ENCODE measurements at places on chromosomes 7 and 10. TPM values are rescaled to one million over a fixed set of nuclear protein-coding genes. Genes with fewer than 3 reads are reported as not detected.

Gene TFEC
- total RNA-seq, result 0.89 TPM

Gene COPG2
- total RNA-seq, result 18.1 TPM

Gene SLIT1
- total RNA-seq, result under 0.01 TPM

Gene RELN
- total RNA-seq, result 413 TPM

Gene DMBT1
- total RNA-seq, result not detected

Gene DUS4L
- 4.1 TPM for total RNA-seq

Gene BMPR1A
- total RNA-seq, result 0.13 TPM

Gene FRAT2
- total RNA-seq, result 10.1 TPM

Gene ANKRD30A
- not detected for total RNA-seq

Gene DYNC1I1
- total RNA-seq, result 14.0 TPM

Gene CLDN4
- 0.25 TPM for total RNA-seq

Measured in dermis microvascular lymphatic vessel endothelial cell (primary cell).